Stimulated activated CD8-positive, alpha-beta memory T cell treated with anti-CD3 and anti-CD28 coated beads, Interleukin-7, amount 100 ng/mL, for 24 hours (primary cell): ENCODE measurements at places on chromosomes 6 and 20.

DNA sequence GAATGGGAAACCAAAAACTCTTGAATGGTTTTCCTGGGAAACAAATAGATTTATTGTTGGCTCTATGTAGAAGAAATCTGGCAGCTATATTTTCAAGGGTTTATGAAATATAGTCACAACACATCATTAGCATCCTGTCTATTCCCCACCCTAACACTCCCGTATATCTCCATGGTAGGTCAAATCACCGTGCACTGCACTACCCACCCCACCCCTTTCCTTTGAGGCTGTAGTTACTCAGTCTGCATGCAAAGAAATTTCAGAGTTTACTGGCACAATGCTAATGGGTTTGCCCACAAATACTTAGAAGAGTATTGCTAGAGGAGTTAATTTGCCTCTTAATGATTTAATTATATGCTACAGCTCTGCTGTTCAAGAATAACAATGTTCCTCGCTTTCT, 329.1 kb upstream of the TSHZ2 start:
- DNase-seq: no peak

DNA sequence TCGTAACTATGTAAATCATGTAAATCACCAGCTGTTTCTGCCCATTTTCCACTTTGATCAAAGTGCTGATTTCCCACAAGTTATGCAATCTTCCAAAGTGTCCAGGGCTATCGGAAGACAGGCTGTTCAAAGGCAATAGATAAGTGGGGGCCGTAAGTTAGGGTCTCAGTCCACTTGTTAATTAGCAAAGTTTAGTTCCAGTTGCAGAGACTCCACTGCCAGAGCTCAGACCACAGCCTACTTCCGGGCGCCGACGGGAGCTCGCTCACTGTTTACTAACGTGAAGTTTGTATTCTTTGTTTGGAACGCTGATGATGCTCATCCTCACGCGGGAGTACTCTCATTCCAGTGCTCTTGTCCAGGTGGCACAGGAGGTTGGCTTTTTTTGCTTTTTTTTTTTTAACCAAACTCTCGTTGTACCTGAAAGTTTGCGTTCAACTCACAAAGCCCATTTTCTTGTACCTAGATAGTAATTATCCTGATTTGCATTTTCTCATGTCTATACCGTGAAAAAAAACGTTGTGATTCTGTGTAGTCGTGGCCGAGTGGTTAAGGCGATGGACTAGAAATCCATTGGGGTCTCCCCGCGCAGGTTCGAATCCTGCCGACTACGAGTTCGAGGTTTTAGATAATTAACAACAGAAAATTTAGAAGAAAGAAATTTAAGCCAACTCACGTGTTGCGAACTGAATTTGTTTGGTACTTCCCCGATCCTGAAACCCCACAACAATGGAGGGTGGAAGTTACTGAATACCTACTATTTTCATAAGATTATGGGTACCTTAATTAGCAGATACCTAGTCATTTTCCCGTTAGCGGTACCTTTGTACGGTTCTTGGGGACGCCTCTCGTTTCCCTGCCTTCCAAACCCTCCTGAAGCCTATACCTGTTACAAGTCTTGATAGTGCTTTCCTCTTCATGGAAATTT, 29.9 kb upstream of the ZNF184 start:
- DNase-seq: peak; percentile 59

- DNase-seq: no peak
These were observed 238.7 kb upstream of the RREB1 start for GRCh38 chr6:6869094-6869493.

GRCh38 chr20:64242797-64243475, 12.6 kb upstream of the PCMTD2 start:
- DNase-seq: no peak

GRCh38 chr6:11439017-11439420, 98.5 kb upstream of the TMEM170B start:
- no peak for DNase-seq

GRCh38 chr20:5001174-5002076, at the start of gene SLC23A2:
Gene SLC23A2, minus strand, starts transcription at chr20:5001510. Its CDS starts 68,948 bp downstream, at chr20:4932562.
- DNase-seq: no peak

- no peak for DNase-seq
These were observed 55.2 kb downstream of the TRMT11 start for GRCh38 chr6:126041516-126041915.

DNA sequence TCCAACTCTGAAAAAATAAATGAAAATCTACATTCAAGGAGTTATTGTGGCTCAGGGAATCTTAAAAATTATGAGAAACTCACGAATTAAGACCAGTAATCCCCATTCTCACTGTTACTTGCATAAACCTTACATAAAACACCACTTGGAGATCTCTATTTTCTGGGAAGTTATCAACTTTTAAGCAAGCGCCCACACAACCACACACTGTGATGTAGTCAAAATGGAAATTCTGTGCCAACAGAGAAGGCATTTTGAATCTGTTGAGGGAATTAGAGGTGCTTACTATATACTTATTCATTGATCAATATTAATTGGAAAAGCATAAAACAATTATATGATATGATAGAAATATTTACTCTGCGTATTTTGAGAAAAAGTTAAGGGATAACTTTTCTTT, 58.7 kb downstream of the HAO1 start:
- DNase-seq: no peak

DNA sequence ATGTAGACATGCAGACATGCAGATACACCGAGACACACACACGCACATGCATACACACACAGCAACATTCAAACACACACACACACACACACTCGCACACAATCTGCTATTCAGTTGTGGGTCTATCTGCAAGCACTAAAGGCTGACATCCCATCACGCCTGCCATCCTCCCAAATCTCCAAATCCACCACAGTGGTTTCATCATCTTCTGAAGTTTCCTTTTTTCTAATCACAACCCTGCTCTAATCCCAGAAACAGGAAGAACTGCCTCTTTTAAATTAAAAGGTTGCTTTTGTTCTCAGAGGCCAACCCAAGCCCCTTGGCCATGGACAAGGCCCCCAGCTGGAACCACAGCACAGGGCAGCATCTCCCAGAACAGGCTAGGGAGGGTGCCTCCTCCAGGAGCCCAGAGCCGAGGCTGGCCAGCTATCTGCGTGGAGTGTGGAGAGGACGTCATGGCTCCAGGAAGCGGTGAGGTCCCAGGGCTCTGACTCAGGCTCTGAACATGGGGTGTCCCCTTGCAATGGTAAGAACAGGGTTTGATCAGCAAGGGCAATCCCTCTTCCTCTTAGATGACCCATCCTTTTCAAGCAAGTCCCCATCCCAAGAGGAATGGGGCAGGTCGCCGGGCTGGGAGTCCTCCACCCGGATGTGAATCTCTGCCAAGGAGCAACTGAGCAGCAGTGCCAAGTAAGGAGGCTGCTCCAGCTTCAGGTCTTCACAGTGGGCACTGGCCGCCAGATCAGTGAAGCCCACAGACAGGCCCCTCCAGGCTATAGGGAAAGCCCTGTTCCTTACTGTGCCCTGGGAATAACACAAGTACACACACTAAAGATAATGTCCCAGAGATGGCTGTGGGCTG, 14.7 kb downstream of the FOXF2 start:
- DNase-seq: no peak

DNA sequence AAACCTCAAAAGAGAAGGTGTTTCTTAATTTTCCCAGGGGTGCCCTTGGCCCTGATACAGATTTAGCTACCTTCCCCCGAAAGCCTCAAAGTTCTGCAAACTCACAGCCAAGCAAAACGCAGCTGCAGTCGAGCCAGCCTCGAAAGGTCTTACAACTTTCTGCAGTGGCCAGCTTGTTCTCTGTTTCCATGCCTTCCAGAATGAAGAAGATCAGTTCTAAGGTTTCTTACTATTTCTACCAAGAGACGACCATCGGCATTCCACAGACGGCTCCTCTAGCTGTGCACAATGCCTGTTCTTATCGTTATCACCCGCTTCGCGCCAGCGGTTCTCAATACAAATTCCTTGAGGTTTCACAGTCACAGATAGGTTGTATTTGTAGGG, 28.5 kb upstream of the CCR6 start:
- no peak for DNase-seq

DNA sequence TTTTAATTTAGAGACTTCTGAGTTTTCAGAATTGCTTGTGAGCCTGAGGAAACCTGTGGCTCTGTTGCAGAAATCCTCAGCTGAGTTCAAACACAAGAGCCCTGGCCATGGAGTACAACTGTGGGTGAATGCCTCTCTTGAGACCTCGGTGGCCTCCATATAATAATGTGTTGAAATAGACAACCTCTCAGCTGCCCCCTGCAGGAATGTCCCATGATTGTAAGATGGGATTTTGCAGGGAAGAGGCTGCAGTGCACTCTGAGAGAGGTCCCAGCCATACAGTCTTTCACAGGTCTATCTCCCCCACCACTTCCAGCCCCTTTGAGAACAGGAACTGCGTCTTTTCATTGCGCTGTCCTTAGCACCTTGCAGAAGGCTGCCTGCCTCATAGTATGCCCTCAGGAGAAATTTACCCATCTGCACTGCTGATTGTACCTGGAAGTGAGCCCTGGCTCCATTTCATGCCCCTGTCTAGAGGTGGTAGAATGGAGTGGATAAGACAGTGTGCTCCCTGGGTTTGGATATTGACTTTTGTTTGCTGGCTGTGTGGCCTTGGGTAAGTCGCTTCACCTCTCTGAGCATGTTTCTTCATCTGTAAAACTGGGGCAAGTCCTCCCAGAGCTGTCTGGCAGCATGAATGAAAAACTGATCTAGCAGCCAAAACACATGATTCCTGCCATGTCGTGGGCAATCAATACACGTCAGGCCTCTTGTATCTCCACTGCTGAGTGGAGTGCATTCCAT, 16.8 kb upstream of the CDH22 start:
- no peak for DNase-seq

DNA sequence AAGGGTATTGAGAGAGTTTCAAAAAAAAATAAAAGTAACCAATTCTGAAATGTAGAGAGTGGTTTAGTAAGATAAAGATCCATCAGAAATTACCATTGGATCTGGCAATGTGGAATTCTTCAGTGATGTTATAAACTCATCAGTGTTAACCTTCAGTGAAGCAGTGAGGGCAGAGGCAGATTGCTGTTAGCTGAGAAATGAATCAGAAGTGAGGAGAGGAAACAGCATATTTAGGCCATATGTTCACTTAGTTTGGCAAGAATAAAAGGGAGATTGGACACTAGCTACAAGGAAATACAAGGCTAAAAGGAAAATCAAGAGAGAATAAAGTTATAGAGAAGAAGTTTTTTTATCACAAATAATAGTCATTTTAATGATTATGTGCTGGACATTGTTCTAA, 9.6 kb downstream of the KCNQ5 start:
- no peak for DNase-seq

DNA sequence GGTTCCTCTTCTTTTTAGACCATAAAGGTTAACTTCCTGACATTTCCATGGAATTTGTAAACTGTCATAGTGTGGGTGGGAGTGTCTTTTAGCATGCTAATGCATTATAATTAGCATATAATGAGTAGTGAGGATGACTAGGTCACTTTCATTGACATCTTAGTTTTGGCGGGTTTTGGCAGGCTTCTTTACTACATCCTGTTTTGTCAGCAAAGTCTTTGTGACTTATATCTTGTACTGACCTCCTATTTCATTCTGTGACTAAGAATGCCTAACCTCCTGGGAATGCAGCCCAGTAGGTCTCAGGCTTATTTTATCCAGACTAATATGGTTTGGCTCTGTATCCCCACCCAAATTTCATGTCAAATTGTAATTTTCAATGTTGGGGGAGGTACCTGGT, 149.6 kb upstream of the SYNCRIP start:
- no peak for DNase-seq

- no peak for DNase-seq
These were observed 20.2 kb upstream of the NAA20 start for GRCh38 chr20:19996917-19997316.

DNA sequence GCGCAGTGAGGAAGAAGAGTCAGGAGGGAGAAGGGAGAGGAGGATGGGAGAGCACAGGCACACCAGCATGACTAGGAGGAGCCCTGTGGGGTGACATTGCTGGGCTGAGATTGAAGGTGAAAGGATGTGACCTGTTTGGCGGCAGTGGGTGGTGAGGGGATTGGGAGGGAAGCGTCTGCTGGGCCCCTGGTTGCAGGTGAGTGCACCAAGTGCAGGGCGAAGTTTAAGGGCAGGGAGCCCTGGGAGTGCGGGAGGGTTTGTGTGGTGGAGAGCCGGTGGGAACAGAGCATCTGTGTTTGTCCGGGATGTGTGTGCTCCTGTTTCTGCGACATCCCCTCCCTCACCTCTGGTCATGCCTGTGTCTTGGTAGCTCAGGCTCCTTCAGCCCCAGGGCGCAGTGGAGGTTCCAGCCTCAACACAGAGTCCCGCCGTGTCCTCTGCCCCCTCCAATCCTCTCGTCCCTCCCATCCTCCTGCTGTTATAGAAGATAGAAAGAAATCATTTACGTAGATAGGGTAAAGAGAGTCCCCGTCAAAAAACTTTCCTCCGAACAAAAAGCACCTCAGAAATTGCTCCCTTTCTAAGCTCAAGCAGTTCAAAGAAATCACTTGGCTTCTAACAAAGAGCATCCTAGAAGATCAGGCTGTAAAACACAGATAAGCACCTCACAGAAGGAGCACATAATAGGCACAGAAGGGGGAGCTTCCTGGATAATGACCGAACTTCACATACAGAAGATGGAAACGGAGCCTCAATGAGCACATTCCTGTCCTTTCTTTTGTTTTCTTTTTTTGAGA, 25.0 kb downstream of the ULBP1 start:
- DNase-seq: no peak

GRCh38 chr20:60961551-60961950, 290.5 kb upstream of the CDH4 start:
- no peak for DNase-seq

DNA sequence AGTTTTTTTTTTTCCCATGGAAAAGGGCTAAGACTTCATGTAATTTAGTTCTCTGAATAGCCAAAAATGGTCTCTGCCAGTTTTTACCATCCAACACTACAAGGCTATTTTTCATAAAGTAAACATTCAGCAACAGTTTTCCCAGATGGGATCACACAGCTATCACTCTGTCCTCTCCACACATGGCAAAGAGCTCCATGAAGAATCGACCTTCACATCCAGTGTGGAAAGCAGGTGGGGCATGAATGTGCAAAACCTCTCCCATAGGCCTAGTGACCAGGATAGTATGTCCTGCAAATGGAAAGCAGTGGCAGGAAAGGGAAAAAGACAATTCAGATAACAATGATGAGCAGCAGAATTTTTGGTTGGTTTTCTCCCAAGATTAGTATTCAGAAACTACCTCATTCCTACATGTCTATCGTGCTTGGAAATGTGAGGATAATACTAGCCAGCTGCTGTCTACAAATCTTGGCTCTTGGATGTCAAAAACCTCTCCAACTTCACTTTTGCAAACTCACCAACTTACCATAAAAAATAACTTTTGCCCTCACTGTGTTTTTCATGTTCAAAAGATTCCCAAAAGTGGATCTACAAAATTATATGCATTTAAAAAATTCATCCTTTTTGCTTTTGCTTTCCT, 159.7 kb upstream of the MCHR2 start:
- no peak for DNase-seq

- DNase-seq: no peak
These were observed 14.4 kb downstream of the CYB5R4 start for GRCh38 chr6:83873869-83874268.

GRCh38 chr6:151992091-151992490, 184.6 kb downstream of the ESR1 start:
- DNase-seq: no peak

- DNase-seq: peak; percentile 26
These were observed 7.2 kb downstream of the HLA-G start for GRCh38 chr6:29834564-29835436.

GRCh38 chr6:161154796-161155335, 119.0 kb downstream of the AGPAT4 start:
- DNase-seq: no peak

GRCh38 chr20:55058938-55059337, 583.5 kb downstream of the DOK5 start:
- no peak for DNase-seq

- no peak for DNase-seq
These were observed 1379.2 kb upstream of the DEFB115 start for GRCh38 chr20:29878281-29878741.
